ENCODE measurements at places on chromosomes 1 and 21. TPM values are rescaled to one million over a fixed set of nuclear protein-coding genes. Genes with fewer than 3 reads are reported as not detected.

DNA sequence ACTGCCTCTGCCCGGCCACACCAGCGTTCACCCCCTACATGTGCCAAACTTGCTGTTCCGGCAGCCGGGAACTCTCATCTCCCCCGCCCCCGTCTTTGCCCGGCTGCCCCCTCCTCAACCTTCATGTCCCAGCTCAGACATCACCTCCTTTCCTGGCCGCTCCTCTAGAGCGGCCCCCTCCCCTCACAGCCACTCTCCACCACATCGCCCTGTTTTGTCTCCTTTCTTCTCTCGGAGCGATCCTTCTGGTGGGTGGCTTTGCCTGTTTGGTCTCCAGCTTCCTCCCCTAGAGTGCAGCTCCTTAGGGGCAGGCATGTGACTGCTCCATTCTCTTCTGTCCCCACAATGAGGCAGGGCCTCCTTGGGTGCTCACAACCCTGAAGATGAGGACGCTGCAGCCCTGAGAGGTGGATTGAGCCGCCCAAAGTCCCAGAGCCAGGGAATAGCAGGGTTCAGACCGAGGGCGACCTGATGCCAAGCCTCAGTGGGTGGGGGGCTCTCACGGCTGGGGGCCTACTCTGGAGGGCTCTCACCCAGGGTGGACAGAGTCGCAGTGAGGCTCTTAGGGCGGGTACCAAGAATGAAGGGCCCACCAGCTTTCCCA, 44.9 kb upstream of the ECE1 start:
- no peak for DNase-seq

DNA sequence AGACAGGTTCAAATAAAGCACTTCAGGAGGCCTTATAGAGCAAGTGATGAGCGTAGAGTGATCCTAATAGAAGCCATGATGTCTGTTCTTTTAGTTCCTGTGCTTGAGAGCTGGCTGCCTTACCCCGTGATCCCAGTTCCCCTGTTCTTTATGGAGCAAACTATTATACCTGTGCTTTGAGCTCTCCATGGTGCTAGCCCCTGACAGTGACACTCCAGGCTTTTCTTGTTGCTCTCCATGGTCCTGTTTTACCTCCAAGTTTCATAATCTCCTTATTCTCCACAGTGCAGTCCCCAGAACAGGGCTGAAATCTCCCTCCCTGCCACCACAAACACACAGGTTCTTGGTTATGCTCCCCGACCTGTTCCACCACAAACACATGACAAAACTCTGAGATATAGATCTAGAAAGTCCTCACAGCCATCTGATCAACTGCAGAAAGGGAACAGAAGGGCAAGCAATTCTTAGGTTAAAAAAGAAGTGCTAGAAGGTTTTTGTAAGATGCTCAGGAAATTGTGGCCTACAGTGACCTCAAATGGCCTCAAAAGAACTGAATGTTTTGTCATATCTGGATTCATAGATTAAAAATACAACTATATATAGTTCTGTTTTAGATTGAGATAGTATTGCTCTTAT, 6.0 kb downstream of the CADM3 start:
- no peak for DNase-seq

- DNase-seq = no peak
Observed at GRCh38 chr1:35539824-35540261, 17.4 kb downstream of the KIAA0319L start.

DNA sequence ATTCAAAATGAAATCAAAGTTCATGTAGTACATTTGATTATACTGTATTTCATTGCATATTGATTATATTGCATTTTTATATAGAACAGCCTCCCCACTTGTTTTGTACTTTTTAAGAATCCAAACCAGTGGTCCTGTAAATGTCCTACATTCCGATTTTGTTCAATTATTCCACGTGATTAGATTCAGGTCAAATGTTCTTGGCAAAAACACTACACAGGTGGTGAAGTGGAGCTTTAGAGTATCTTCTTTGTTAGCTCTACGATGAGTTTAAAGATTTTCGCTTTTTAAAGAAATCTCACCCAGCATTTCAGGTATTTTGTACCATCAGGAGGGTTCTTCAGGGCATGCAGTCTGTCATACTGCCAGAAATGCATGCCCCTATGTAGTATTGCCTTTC, 120.6 kb downstream of the TRIM33 start:
- no peak for DNase-seq

The TMOD4 gene
- total RNA-seq = not detected

The TRNP1 gene
- 13.3 TPM for total RNA-seq

The CFAP141 gene
- not detected for total RNA-seq

The ZSCAN20 gene
- total RNA-seq = 2.6 TPM

DNA sequence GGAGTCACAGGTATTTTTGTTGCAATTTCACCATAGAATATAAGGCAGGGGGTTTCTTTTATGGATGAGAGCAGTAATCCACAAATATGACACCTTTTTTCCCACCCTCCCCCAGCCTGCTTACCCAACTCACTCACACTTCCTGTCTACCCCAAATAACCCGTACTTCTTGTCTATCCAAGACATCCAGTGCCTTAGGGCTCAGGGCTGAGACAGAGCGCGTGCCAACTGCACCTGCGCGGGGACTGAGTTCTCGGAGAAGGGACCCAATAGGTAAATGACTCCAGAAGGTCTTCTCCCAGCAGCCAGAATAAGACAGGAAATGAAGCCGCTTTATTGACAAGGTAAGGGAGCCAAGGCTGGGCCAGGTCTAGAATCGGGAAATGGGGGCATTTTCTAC, 369.1 kb downstream of the SIPA1L2 start:
- DNase-seq = no peak

GRCh38 chr1:198936371-198937083, 297.7 kb downstream of the PTPRC start:
- DNase-seq = no peak

- DNase-seq = no peak
Observed at GRCh38 chr1:72830606-72831390, 548.5 kb upstream of the NEGR1 start.

DNA sequence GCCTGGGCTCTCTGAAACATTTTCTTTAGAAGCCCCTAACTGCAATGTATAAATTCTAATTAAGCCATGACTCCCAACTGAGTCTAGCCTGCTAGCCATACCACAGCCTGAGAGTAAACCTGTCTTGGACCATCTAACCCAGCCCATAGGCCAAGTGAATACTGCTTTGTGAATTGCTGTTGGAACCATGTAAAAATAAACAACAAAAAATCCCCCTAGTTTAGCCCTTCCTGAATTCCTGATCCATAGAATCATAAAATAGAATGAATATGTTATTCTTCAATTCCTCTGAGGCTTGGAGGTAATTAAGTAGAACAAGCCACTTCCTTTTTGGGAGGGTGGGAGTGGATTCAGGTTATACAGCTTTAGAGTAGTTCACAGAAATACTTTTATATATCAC, 1496.4 kb downstream of the MRPL39 start:
- DNase-seq = no peak

- DNase-seq = no peak
Observed at GRCh38 chr1:89260566-89261255, 11.9 kb downstream of the GBP5 start.

Measured in omental fat pad (tissue), 4 donors.